ENCODE measurements at places on chromosomes 5 and 9. TPM values are rescaled to one million over a fixed set of nuclear protein-coding genes. Genes with fewer than 3 reads are reported as not detected.

Gene ZFP37
- total RNA-seq = 3.8 TPM

Gene TAF11L6
- total RNA-seq = not detected

Gene FOXD4L3
- 0.21 TPM for total RNA-seq

Gene KLF9
- 0.30 TPM for total RNA-seq

DNA sequence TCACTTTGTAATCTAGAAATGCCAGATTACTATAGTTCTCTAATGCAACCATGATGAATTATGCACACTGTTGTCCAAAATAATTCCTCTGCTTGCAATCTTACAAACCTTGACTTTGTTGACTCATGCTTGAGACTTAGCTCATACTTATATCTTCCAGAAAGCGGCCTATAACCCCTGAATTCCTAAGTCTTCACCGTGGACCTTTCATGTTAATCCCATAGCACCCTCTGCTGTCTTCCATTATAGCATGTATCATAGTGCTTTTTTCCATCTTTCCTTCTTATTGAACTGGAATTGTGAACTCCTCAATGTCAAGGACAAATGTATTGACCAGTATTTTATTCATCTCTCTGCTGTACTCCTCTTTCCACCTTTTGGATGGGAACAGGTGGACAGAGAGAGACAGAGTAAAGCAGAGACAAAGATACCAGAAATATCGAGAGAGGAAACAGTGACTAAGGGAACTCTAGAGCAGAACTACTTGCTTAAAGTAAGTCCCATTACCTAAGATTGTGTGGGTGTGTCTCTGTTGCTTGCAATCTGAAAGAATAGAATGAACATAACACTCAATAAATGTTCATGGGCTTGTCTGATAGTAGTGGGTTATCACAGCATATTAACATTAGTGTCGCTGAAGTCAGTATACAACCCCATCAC lies 110.0 kb downstream of the LURAP1L start:
- DNase-seq = peak; percentile 9
- no peaks in the 10 kb centered on the region for H3K27me3 ChIP-seq
- H3K4me1 ChIP-seq = peaks cover 15% of the 10 kb centered on the region
- no peaks in the 10 kb centered on the region for H3K36me3 ChIP-seq

Gene ANKRD20A1
- total RNA-seq = 0.07 TPM

Gene RANBP3L
- 0.85 TPM for total RNA-seq

- H3K4me1 ChIP-seq = no peaks in the 10 kb centered on the region
- H3K27me3 ChIP-seq = no peaks in the 10 kb centered on the region
- H3K27ac ChIP-seq = no peak overlapping the region
- H3K36me3 ChIP-seq = no peaks in the 10 kb centered on the region
- DNase-seq = no peak
These were observed 83.8 kb upstream of the FCN1 start for GRCh38 chr9:135001526-135001925.

DNA sequence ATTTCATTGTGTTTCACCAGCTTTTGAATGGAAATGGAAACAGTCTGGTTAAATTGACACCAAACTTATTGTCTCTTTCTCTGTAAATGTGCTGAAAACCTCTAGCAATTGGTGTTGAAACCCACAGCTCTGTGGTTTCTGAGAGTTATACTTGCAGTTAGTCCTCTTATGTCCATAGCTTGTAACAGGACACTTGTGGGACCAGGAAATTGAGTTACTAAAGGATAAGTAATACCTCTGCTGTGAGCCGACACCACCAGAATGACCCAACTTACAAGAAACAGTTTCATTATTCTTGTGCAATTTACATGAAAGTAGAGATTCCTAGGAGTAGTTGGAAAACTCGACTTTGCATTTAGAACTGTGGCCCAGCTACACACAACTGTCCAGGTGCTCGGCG lies 191.5 kb downstream of the CFAP90 start:
- no peak overlapping the region for H3K27ac ChIP-seq
- no peak overlapping the region for H3K4me3 ChIP-seq
- H3K4me1 ChIP-seq = no peaks in the 10 kb centered on the region
- no peaks in the 10 kb centered on the region for H3K27me3 ChIP-seq
- no peak for DNase-seq

Gene LRRTM2
- total RNA-seq = not detected

DNA sequence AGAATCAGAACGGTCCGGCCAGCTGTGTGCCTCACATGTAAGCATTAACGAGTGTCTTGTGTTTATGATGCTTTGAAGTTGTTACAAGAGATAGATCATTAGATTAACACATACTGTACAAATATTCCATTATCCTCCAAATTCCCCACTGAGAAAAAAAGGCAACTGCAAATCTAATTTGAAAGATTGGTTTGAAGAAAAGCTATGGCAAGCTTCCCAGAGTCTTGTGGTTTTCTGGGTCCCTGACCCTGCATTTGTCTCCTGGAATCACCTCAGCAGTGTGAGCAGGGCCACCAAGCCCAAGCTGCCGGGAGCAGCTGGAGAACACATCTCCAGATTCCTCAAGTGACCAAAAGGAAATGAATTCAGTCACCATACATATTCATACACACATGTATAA lies 36.9 kb upstream of the ADAMTS16 start:
- H3K27me3 ChIP-seq = no peaks in the 10 kb centered on the region
- no peaks in the 10 kb centered on the region for H3K4me1 ChIP-seq
- H3K4me3 ChIP-seq = no peak overlapping the region

Gene RPL7A
- total RNA-seq = 2,223 TPM
